ENCODE measurements at places on chromosomes 11 and 22.

DNA sequence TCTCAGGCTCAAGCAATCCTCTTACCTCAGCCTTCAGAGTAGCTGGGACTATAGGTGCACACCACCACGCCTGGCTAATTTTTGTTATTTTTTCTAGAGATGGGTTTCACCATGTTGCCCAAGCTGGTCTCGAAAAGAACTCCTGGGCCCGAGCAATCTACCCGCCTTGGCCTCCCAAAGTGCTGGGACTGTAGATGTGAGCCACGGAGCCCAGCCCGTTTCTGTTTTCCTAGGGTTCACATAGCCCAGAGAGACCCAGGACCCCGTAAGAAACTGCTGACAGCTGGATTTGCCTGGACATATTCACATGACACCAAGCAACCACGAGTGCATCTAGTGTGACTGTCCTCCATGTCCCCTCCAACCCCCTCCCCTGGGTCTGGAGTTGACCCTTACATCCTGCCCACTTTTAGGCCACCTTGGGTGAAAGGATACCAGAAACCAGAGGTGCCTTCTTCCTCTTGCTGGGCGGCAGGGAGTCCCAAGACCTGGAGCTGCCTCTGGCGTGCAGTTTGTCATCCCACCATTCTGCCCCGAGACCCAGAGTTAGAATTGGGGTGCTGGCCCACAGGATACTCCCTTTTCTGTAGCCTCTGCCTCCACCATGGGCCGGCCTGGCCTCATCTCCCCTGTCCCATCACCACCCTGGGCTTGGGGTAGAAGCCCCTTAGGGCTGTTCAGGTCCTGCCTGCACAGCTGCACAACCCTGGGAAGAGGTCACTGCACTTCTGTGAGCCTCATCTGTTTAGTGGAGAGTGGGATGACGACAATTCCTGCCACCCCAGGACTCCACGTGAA is 3.7 kb upstream of the RIN1 start:
- no peak for DNase-seq

DNA sequence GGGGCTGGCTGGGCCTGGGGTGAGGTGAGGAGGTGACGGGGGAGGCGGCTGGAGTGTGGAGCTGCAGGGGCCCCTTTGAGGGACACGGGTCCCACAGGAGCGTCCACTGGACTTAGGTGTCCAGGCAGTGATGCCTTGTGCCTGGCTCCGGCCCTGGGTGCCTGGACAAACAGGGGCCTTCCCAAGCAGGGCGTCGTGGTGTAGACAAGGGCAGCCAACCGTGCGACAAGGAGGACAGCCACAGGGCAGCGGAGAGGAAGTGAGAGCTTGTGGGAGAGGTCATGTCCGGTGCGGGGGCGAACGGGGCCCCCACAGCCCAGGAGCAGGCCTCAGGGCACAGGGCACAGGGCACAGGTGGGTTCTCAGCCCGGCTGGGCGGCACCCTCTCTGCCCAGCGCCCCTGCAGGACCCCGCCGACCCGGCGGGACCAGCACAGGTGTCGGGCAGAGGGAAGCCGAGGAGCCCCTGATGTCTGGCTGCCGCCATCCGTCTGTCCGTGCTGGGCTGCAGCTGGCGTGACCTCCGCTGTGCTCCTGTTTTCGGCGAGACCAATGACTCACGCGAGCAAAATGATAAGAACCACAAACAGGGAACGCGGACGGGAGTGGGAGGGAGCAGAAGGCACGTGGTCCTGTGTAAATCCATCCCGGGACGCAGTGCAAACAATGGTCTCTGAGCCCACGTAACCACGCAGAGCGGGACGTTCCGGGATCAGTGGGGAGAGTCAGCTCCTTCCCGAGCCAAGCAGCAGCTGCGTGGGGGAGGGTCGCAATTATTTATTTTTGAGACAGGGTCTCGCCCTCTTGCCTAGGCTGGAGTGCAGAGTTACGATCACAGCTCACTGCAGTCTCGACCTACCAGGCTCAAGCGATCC is 49.1 kb upstream of the A4GALT start:
- peak; percentile 79 for DNase-seq

- no peak for DNase-seq
These were observed 138.7 kb downstream of the TRIM44 start for GRCh38 chr11:35800970-35801953.

- no peak for DNase-seq
These were observed 53.3 kb downstream of the MRTFA start for GRCh38 chr22:40583053-40583741.

GRCh38 chr11:72451831-72452376 is 17.6 kb upstream of the CLPB start:
- DNase-seq = no peak

- DNase-seq = no peak
These were observed 39.9 kb upstream of the MYO18B start for GRCh38 chr22:25702040-25702439.
